ENCODE measurements at places on chromosomes 1 and 21.

DNA sequence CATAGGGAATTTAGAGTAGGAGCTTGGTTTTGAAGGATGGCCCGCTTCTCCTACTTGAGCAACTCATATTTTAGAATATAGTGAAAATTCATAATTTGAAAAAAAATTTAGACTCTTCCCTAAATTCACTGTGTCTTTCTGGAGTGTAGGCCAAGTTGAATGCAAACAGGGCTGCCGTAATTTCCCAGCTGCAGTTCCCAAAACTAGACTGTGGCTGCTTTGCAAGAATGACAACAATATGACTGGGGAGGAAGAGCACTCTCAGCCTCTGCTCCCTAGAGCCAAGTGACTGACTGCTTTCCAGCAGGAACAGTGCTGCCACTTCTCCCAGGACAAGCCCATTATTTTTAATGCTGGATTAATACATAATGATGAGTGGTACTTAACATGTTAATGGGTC is 209.0 kb downstream of the RHOU start:
- no peak for DNase-seq

DNA sequence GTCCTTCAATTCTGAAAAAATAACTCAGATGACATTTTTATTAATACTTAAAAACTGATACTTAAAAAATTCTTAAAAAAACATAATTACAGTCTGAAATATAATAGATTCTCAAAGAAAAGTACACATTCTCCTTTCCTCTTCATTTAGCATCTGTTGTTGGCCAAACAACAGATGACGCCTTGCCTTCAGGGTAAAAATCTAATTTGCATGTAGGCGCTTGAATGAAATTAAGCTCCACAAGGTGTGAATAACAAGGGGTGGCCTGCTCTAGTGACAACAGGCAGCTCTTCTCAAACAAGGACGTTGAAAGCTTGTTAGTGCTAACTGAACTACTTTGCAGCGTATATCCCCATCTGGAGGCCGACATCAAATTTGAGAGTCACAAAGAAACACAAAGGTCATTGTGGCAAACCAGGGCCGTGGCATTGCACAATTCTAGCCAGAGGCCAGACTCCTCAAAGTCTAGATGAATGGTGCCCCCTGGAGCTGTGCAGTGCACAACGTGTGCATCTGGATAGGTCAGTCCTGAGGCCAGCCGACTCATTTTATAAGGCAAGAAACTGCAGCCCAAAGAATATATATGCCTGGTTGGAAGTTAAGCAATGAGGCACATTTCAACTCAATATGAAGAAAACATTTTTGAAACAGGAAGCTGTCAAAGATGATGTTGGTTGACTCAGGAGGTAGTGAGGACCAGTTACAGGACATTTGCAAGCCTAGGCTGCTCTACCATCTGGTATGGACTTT is 459.2 kb upstream of the RUNX1 start:
- no peak for DNase-seq

GRCh38 chr1:189499736-189500135 is 977.9 kb downstream of the BRINP3 start:
- no peak for DNase-seq

GRCh38 chr21:25171438-25171837 is 435.8 kb downstream of the MRPL39 start:
- DNase-seq, result no peak

DNA sequence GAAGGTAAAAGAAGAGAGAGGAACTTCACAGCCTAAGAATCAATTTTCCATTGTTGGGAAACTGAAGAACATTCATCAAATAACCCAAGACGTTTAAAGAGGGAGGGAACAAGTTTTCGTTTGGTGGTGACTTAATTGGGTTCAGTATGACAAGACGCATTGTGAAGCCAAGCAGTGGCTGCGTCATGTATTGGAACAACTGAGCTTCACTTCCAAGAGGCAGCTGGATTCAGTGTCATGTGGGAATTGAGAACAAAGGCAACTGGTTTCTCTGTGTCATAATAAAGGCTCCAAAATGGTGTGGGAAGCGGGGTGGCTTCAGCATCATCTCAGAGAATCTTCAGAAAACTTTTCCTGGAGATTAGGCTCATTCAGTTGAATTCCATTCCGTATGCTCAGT is 29.8 kb upstream of the RC3H1 start:
- no peak for DNase-seq

All from NCI-H2171 (cell line).